Gastrocnemius medialis (tissue), 4 donors: ENCODE measurements at places on chromosomes 6 and 20. TPM values are rescaled to one million over a fixed set of nuclear protein-coding genes. Genes with fewer than 3 reads are reported as not detected.

Gene SLC22A23
- 11.9 TPM for total RNA-seq

DNA sequence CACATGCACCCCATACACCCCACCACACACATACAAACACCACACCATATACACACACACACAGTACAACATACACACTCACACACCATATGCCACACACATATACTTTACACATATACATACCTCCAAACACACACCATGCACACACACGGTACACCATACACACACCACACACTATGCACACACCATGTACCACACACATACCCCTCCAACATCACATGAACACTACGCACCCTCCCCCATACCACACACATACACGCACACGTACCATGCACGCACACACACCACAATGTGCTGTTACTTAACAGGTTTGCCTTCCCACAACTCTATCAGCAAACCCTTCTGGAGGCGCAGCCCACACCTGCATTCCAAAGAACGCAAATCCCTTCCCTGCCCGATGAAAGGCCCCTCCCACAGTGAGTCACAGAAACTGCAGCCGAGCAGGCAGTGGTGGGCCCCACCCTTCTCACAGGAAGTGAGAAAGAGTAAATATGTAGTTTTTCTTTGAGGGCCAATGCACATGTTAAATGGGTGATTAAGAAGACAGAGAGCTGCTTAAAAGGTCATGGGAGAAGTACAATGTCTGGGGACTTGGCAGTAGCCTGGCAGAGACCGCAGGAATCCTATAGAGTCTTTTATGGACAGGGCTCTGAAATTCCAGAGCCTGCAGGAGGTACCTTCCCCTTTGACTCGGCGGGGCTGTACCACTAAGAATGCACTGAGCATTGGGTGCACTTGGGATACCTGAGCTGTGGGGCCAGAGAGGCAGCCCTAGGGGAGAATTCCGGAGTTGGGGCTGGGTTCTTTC is 34.1 kb upstream of the EZR start:
- no peak overlapping the region for H3K27ac ChIP-seq
- H3K4me1 ChIP-seq, result no peaks in the 10 kb centered on the region
- DNase-seq, result peak; percentile 33

DNA sequence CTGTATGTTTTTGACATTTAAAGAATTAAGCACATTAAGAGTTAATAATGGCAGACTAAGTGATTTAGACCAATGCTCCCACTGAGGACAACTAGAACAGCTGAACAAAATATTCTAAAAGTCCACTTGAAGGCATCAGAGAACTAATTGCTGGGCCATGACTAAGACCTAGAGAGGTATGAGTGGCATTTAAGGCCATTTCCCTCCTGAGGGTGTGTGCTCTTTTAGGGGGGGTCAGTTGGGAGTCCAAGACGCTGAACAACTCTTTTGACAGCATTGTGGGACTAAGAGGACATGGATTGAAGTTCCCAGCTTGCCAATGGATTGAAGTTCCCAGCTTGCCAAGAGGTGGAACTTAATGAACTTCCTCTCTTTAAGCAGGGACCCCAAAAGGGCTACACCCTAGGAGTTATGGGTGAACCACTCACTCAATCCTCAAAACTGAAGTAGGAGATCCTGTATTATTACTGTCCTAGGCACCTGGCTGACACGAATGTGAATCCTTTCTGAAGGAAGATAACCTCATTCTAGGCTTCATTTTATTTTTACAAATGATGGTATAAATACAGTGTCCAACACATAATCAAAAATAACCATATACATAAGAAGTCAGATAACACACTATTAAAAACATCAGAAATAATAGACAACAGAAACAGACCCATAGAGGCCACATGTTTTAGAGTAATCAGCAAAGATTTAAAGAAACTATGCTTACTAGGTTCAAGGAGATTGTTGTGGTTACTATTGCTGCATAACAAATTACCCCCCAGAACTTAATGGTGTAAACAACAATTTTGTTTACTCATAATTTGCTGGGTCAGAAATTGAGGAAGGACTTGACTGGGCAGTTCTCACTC is 175.1 kb downstream of the VEGFA start:
- no peak for DNase-seq
- H3K4me1 ChIP-seq, result peaks cover 2% of the 10 kb centered on the region
- H3K27ac ChIP-seq, result no peak overlapping the region
- no peak overlapping the region for H3K4me3 ChIP-seq

DNA sequence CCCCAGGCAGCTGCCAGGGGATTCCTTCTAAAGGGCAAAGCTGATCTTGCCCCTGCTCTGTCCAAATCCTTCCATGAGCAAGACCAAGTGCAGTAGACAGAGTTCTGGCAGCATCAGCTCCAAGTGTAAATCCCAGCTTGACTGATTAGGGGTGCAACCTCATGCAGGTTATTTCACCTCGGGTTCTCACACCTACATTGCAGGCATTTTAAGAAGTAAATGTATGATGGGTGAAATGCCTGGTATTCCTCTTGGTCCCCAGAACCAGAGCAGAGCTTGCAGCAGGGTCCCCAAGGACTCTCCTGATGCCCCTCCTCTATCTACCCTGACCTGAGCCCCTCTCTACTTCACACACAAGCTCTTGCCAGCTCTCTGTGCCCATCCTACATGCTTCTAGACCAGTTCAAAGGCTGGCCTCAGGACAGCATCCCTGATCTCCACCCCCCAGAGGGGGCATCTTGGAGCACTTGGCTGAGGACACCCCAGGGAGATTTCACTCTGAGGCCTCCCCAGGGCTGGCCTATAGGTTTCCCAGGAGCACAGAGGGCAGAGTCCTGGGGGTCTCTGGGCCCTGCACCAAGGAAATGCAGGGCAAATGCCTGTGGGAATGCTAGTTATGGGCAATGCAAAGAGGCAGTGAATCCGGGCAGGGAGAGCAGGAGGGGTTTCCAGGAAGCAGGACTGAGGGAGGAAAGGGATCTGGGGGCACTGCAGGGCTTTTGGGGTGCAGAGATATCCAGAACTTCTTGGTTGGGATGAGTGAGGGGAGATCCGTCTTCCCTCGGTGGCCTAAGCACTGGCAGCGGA is 1.0 kb downstream of the LZTS3 start:
- peak overlapping the region; percentile 95 for H3K4me3 ChIP-seq
- DNase-seq, result no peak
- H3K36me3 ChIP-seq, result no peaks in the 10 kb centered on the region
- H3K27me3 ChIP-seq, result no peaks in the 10 kb centered on the region

DNA sequence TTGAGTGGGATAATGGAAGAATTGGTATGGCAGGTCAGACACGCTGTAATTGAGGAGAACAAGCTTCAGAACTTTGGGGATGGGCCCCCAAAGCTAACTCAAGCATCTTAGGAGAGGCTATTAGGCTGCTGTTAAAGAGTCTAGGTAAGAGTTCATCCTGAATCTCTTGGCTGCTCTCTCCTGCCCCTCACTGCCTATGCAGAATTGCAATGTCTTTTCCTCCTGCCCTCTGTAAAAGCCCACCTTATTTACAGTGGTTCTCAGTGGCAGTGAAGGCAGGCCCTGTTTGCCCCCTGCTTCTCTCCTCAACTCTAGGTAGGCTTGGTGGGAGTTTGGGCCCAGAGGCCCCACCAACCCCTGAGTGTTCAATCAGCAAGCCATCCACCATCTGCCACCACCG is 55.0 kb downstream of the LYRM2 start:
- no peaks in the 10 kb centered on the region for H3K36me3 ChIP-seq
- no peaks in the 10 kb centered on the region for H3K4me1 ChIP-seq
- no peak for DNase-seq

Gene RAET1L
- not detected for total RNA-seq

DNA sequence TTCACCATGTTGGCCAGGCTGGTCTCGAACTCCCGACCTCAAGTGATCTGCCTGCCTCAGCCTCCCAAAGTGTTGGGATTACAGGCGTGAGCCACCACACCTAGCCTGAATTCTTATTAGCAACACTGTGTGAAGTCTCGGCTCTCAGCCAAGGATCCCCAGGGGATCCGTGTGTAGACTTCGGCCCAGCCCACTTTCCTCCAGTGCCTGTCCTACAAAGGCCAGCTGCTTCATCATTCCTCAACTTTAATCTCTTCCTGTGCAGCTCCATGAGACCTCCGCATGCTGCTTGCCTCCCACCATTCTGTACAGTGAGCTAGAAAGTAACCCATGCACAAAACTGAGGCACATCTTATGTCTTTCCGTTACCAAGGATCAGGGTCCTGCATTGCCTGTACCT is 71.8 kb downstream of the SAMD3 start:
- H3K27ac ChIP-seq, result no peak overlapping the region
- no peaks in the 10 kb centered on the region for H3K4me1 ChIP-seq

DNA sequence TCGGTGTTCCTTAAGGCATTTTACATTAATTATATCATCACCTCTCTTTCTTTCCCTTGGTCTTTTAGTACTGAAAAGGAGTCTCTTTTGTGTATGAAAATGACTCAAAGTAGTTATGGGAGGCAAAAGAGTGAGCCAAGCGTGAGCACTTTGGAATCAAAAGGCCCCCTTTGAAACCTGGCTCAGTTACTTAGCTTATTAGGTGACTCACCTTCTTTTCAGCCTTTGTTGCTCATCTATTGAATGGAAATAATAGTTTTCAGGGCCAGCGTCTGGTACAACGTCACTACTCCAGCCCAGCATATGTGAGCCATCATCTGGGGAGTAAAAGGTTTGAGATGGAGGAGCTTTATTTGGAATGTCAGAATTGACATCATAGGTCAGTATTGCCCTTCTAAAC is 147.4 kb upstream of the SCGN start:
- no peak for DNase-seq
- no peaks in the 10 kb centered on the region for H3K27me3 ChIP-seq
- no peak overlapping the region for H3K4me3 ChIP-seq
- no peak overlapping the region for H3K27ac ChIP-seq
- H3K36me3 ChIP-seq, result no peaks in the 10 kb centered on the region

- H3K27ac ChIP-seq, result no peak overlapping the region
- H3K36me3 ChIP-seq, result no peaks in the 10 kb centered on the region
- no peak overlapping the region for H3K4me3 ChIP-seq
- H3K27me3 ChIP-seq, result no peaks in the 10 kb centered on the region
- no peaks in the 10 kb centered on the region for H3K4me1 ChIP-seq
- DNase-seq, result no peak
Measured at GRCh38 chr6:53888931-53889330, 94.1 kb downstream of the LRRC1 start.

Gene RBCK1
- total RNA-seq, result 76.5 TPM

Gene ABRACL
- total RNA-seq, result 3.0 TPM

GRCh38 chr6:136288566-136289326 is 900 bp downstream of the BCLAF1 start:
- peak; percentile 37 for DNase-seq
- no peaks in the 10 kb centered on the region for H3K36me3 ChIP-seq
- H3K27ac ChIP-seq, result peak overlapping the region; percentile 100

Gene FAM209B
- not detected for total RNA-seq

GRCh38 chr6:15592610-15593009 is 70.2 kb downstream of the DTNBP1 start:
- H3K27ac ChIP-seq, result no peak overlapping the region
- peaks cover 50% of the 10 kb centered on the region for H3K4me1 ChIP-seq
- no peaks in the 10 kb centered on the region for H3K27me3 ChIP-seq
- DNase-seq, result no peak
- H3K4me3 ChIP-seq, result no peak overlapping the region
- no peaks in the 10 kb centered on the region for H3K36me3 ChIP-seq

Gene ANKEF1
- 1.4 TPM for total RNA-seq
